ENCODE measurements at places on chromosomes 6 and 20.

GRCh38 chr6:108580646-108581045, 19.9 kb downstream of the FOXO3 start:
- no peak for DNase-seq

- DNase-seq = no peak
Observed at GRCh38 chr20:57633945-57634491, 13.8 kb upstream of the ZBP1 start.

DNA sequence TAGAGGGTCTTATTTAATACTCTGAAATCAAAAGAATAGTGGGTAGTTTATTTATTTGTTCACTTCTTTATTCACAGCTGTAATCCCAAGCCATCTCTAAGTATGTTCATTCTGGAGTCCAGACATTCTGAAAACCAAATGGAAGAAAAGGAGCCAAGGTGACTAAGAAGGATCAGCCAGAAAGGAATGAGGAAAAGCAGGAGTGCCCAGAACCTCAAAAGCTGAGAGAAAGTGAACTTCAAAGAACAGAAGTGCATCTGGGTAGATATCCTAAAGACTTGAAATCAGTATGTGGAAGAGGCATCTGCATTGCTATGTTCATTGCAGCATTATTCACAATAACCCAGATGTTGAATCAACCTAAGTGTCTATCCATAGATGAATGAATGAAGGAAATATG, 94.8 kb downstream of the VIP start:
- no peak for DNase-seq

DNA sequence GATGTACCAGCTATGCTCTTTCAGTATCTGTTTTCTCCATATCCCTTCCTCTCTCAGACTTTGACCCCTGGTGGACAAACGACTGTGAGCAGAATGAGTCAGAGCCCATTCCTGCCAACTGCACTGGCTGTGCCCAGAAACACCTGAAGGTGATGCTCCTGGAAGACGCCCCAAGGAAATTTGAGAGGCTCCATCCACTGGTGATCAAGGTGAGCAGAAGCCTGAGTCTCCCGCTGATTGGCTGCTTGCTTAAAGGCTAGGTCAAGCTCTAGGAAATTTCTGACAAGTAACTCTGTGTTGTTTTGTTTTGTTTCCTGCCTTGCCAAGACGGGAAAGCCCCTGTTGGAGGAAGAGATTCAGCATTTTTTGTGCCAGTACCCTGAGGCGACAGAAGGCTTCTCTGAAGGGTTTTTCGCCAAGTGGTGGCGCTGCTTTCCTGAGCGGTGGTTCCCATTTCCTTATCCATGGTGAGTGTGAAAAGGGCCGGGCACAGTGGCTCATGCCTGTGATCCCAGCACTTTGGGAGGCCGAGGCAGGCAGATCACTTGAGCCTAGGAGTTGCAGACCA, 28.6 kb downstream of the C6orf89 start:
- DNase-seq = no peak

DNA sequence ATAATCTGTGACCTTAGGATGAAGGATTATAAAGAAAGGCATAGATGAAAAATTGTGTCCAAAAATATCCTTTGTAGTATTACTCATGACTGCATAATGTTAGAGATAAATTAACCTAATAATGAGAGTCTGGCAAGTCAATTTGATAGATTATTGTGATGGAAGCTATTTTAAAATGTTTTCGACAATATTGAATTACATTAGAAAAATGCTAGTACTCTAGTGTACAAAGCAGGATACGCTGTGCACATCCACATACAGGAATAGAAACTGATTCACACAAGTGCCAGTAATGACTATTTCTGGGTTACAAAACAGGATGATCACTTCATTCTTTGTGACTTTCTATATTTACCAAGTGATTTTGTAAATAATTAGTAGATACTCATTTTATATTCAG, 3.3 kb downstream of the SLC17A2 start:
- DNase-seq = no peak

All from activated CD4-positive, CD25-positive, alpha-beta regulatory T cell (primary cell).